ENCODE measurements at places on chromosomes 2 and 18.

- no peak for DNase-seq
These were observed 37.3 kb upstream of the BMP10 start for GRCh38 chr2:68908392-68908970.

- DNase-seq, result peak; percentile 85
These were observed 35.5 kb upstream of the HAAO start for GRCh38 chr2:42827647-42828486.

- DNase-seq, result no peak
These were observed 223.7 kb upstream of the TRIB2 start for GRCh38 chr2:12493031-12493513.

DNA sequence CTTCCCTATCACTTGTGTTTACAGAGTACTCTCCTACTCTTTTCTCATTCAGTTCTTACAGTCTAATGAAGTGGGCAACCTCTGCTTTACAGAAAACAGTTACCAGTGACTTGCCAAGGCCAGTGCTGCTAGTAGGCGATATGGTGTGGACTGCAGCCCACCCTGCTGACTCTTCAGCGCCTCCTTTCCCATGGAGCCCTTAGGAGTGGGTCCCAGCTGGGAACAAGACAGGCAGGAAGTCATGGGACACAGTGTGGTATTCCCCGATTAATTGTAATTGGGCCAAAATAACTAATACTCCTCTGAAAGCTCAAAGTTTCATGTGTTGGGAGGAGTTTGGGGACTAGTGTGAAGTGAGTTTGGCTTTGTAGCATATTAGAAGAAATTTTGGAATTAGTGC, 120.1 kb upstream of the EML6 start:
- DNase-seq, result no peak
